ENCODE measurements at places on chromosomes 7 and 10.

DNA sequence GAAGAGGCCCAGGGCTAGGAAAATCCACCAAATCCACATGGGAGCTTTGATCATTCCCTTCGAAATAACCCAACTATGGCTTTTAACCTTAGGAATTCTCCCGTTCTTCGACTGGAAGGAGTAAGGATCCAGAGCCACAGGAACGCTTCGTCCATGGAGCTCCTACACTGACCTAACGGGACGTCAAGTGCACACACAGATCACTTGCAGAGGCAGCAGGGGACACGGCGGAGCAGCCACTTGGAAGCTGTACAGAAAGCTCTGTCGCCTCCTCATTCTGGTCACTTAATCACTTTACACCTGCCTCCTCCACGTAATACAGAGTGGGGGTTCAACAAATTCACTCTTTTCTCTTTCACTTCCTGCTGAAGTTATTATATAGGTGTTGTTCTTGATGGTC lies 43.9 kb downstream of the RSU1 start:
- DNase-seq, result no peak

DNA sequence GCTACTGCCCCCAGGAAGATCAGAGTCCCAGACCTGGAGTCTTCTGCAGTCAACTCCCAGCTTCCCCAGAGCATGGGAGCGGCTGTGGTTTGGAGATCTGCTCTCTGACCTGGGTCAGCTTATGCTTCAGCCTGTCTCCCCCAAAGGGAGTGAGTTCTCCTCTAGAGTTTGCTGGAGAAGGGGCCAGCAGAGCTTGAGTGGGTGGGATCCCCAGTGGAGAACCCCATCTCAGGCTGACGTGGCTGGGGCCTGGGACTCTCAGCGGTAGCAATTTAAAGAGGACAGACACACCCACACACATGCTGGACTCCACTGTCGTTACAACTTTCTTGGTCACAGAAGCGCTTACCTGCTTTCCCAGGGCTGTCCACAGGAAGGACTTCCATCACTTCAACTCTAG lies 6.3 kb downstream of the UNC5B start:
- no peak for DNase-seq

DNA sequence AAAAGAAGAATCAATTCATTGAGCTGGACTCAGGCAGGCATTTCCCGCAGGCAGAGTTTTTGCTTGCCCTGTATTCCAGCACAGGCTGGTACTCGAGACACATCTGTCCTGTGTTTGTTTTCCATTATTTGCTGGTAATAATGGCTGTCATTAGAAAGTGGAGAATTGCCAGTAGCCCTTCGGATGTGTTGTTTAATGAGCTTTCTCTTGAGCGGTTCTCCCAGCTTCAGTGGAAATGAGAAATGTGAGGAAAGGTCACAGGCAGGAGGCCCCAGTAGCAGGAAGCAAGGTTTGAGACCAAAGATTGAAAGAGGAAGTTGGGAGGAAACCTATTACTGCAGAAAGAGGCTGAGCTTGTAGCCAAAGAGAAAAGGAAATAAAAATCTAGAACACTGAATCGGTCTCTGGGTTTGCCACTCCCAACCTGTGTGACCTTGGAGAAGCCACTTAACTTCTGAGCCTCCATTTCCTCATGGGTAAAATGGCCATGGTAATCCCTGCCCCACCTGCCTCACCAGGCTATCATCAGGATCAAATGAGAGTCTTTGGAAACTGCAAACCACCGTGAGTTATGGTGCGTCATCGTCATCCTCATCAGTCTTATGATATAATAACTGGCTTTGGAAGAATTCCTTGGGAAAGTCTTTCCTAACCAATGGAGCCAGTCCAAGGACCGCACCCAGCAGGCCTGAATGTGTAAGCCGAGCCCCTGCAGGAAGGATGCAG lies 67.7 kb downstream of the TACR2 start:
- no peak for DNase-seq

DNA sequence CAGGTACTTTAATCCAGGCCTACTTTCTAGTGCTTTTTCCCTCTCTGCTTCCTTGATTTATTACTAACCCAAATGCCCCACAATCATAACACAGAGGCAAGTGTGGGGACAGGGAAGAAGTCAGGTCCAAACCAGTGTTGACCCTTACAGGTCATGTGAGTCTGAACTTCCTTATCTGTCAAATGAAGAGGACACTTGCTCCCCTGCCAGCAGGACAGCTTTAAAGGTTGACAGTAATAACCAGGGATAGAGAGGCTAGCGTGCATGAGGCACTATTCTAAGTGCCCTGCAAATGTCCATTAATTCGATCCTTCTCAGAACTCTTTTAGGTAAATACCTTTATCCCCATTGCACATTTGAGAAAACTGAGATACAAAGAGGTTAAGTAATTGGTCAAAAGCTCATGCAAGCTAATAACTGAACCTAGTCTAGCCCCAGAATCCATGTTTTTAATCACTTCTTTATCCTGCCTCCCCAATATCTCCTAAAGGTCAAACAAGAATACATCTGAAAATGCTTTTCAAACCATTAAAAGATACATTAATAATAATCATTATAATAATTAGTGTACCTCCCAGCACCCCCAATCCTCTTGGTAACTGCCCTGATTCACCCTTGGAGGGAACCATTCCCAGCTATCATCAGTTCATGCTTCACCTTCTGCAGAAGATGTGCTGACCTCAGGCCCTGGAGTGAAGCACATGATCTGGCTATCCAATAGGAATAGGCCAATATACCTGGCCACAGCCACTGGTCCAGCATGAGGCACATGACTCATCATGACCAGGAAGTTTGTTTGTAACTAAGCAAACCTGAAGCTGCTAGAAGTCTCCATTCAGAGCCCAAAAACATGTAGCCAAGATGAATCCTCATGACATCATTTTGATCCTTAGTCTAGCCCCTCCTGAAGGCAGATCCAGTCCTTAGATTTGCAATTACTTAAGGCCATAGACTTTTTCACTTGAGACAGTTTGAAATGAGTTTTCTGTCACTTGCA lies 40.7 kb downstream of the SGMS1 start:
- no peak for DNase-seq

GRCh38 chr7:138257459-138258196 lies 181.4 kb downstream of the AKR1D1 start:
- no peak for DNase-seq

DNA sequence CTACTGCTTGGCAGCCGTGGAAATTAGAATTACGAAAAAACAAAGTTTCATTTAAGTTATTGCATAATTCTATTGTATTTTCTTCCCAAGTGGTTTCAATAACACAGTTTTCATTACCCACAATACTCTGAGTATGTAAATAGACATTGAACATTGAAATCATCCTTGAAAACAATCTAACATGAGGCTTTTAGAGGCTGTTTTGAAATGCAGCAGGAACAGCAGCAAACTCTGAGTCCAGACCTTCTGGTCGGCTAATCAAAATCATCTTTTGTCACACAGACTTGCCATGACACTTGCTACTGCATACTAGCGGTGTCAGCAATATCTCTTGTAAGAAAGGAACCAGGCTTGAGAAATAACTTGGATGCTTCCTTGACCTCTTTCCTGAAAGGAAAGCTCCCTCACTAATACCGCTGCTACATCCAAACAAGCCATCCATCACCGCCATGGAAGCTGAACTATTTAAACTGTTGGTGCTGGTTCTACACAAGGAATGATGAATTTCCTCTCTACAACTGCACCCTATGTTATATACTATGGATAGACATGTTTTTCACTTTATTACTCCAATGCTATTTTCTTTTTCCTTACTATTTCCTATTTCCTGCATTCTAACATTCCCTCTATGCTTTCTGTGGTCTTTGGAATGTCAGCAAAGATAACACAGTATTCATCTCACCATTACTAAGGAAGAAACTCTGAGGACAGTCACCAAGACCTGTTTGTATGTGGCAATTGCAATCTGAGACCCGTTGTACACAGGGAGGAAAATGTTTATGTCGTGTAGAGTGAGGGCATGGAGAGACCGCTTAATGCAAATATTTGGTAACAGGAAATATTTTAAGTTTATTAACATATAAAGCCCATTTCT lies 130.8 kb downstream of the ITGA8 start:
- no peak for DNase-seq

DNA sequence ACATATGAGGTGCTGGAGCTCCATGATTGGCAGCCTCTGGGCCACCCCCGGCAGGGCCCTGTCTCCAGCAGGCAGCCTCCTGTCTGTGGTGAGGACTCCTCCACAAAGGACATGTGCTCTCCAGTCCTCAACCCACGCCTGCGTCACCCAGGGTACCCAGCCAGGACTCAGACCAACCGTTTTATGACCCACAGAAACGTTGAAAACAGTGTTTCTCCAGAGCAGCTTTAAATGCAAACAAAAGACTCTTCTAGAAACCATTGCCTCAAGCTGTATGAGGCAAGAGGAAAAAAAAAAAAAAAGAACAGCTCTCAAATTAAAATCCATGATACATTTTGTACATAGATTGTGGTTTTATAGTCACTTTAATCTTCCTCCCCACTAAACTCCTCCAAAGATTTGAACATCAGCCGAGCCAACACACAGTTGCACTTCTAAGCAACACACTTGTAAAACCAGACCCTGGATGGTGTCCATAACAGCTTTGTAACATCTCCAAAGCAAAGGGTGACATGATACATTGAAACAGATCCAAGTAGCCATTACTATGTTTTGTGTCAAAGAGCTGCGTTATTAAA lies 175.0 kb upstream of the LYZL2 start:
- DNase-seq, result no peak

DNA sequence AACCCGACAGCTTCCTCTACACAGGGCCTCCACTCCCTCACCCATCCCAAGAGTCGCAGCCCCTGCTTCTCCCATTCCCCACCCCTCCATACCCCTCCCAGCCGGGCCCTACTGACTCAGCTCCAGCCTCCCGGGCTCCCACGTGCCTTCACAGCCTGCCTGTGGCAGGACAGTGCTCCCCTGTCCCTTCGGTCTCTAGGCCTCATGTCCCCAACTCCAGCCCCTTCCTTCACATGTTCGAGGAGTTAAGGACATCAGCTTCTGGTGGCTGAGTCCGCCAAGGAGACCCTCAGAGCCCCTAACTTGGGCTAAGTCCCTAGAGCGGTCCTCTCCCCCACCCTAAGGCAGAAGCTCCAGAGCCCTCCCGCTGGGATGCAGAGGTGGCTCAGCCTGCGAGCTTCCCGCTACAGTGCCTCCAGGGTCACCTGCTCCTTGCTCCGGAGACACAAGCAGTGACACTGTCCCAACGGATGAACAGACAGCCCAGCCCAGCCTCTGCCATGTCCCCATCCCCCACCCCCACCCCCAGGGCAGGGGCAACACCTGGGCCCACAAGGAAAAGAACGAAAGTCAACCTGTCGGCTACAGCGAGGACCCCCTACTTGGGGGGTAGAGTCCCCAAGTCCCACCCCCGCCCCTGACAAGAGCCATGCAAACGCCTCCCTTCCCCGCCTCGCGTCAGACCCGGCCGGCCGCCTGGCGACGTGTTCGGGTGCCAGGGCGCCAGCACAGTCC lies 716 bp downstream of the SMARCD3 start:
- no peak for DNase-seq

DNA sequence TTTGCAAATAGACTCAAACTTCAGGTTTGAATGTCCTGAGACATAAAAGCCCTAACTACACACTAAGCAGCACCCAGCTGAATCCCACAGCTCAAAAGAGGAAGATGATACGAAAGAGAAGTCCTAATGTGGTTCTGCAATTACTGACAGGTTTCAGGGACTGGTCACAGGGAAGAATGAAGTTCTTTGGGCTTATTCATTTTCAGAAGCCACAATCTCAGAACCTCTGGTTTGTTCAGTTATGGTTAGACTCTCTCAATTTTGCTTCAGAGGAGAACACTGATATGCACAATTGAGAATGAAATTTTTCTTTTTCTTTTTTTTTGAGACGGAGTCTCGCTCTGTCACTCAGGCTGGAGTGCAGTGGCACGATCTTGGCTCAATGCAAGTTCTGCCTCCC lies 94.6 kb upstream of the FAM180A start:
- DNase-seq, result no peak

DNA sequence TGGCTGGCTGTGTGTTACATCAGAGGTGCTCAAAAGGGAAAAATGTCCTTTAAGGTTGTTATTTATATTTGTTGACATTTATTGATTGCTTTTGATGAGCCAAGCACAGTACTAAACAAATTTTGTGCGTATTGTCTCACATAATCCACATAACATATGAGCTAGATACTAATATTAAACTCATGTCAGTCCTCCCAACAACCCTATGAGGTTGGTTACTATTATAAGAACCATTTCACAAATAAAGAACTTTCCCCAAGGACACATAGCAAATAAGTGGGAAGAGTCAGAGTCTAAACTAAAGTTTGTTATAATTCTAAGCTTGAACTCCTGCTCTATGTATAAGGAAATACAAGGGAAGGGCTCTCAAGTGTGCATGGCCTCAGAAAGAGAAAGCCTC lies 35.6 kb upstream of the OTUD1 start:
- no peak for DNase-seq

GRCh38 chr7:37942934-37943610 lies 22.6 kb downstream of the EPDR1 start:
- DNase-seq, result no peak

GRCh38 chr7:138745189-138745588 lies 44.0 kb upstream of the SVOPL start:
- no peak for DNase-seq

- no peak for DNase-seq
Measured at GRCh38 chr10:898141-898540, 33.4 kb downstream of the LARP4B start.

- no peak for DNase-seq
Measured at GRCh38 chr10:43059336-43059720, 17.5 kb upstream of the RET start.

DNA sequence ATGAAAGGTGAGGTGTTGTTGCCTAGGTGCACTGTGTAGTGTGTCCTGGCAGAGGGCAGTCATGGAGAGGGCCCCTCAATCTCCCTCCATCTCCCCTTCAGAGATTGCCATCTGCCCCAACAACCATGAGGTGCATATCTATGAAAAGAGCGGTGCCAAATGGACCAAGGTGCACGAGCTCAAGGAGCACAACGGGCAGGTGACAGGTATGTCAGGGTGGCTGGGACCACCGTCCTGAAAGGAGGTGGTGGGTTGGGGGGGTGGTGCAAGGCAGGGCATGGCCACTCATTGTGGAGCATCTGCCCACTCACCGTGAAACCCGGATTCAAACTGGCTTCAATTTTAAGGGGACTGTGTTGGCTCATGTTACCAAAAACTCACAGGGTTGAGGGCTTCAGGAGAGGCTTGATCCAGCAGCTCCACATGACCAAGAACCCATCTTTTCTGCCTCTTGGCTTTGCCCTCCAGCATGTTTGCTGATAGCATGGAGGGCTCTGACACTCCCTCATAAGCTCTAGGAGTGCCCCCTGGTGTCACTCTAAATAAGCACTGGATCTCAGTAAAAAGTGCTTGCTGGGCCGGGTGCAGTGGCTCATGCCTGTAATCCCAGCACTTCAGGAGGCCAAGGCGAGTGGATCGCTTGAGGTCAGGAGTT lies 12.2 kb downstream of the ARPC1B start:
- peak; percentile 46 for DNase-seq

DNA sequence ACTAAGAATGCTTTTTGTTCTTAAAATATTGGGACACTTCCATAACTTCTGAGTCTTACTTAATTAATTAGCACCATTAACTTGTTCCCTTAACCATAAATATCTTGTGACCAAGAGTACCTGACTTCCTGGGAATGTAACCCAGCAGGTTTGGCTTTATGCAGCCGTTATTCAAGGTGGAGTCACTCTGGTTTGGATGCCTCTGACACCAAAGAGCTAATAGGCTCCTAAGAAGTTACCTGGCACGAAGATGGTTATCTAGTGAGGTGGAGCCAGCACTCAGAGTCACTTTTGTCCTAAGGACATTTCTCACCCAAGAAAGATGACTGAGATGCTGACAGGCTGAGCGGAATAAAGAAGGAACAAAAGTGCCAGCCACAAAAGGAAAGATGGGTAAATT lies 172.3 kb downstream of the C1GALT1 start:
- DNase-seq, result no peak

- no peak for DNase-seq
Measured at GRCh38 chr10:96626795-96627194, 40.0 kb upstream of the TM9SF3 start.
